NCI-H1417 treated with DMSO at 0.1 percent for 48 hours (cell line): ENCODE measurements at places on chromosomes 3 and 15.

- no peak for DNase-seq
Observed at GRCh38 chr15:101522091-101522490, 32.6 kb upstream of the PCSK6 start.

DNA sequence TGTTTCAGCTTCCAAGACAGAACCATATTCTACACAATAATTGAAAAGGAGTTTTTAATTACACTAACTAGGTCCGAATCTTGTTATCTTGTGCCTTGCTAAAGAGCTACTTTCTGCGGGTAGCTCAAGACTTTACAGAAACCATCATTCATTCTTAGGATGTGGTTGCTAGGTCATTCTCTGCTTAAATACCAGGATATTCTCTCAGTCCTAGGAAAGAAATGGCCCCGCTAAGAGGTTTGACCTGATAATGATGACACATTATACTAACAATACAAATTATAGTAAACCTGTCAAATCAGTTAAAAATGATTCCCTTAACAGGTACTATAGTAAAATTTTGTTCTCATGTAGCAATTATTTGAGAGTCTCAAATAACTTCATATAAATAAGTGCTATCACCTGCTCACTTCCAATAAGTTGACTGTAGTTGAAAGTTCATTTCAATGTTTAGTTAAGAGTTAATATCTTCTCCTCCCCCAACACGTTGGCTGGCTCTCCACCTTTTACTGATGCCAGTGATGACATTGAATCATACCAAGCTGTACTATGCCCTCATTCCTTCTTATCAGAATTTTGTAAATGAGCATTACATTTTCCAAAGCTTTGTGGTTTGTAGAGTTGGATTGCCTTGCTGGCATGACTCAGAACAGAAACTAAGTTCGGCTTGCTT lies 3.6 kb upstream of the C3orf85 start:
- DNase-seq = no peak

- DNase-seq = no peak
Observed at GRCh38 chr3:15427981-15428380, 583 bp downstream of the EAF1 start.

- no peak for DNase-seq
Observed at GRCh38 chr3:9942164-9942563, 8.5 kb downstream of the CRELD1 start.

DNA sequence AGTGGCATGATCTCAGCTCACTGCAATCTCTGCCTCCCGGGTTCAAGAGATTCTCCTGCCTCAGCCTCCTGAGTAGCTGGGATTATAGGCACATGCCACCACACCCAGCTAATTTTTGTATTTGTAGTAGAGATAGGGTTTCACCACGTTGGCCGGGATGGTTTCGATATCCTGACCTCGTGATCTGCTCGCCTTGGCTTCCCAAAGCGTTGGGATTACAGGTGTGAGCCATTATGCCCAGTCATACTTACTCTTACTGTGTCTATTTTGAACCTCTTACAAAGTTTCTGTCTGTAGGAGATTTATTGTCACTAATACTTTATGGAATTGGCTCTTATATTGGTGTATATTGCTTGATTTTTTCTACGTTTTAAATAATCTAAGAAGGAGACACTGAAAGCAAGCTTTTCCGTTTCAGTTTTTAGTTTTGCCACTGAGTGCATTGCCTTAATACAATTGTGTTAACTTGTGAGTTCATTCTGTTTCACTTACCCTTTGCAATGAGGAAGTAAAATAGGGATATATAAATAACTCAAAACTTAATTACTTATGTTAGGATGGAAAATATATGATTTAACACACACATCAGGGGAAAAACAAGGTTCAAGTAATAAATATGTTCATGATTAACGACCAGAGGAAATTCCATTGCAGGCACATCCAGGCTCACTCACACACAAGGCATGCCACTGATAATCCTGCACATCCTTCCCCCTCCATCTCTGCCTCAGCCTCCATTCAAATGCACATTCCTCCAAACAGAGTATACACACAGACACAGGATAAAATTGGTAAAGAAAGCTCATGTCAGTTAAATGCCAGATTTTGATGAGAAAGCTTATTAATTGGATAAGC lies 279.3 kb upstream of the RASGRP1 start:
- DNase-seq = no peak

DNA sequence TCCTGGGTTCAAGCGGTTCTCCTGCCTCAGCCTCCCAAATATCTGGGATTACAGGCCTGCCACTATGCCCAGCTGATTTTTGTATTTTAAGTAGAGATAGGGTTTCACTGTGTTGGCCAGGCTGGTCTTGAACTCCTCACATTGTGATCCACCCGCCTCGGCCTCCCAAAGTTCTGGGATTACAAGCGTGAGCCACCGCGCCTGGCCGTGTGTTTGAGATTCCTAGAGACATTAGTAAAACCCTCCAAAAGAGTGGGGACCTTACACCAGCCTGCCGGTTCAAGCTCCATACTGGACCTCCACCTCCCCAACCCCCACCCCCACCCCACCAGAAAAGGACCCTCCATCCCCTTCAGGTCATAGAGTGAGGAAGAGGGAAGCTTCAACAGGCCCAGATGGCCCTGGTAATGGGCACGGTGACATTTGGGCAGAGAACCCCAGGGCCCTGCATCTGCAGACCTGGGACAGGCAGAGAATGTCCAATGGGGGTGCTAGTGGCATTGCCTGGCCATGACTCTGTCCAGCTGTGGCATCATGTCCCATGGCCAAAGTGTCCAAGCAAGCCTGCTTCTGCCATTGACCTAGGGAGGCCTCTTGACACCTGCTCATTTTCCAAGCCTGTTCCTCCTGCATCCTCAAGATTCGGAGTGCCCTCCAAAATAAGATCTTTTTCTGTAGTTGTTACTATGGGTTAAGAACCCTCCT lies 108.9 kb upstream of the KLF13 start:
- DNase-seq = no peak

DNA sequence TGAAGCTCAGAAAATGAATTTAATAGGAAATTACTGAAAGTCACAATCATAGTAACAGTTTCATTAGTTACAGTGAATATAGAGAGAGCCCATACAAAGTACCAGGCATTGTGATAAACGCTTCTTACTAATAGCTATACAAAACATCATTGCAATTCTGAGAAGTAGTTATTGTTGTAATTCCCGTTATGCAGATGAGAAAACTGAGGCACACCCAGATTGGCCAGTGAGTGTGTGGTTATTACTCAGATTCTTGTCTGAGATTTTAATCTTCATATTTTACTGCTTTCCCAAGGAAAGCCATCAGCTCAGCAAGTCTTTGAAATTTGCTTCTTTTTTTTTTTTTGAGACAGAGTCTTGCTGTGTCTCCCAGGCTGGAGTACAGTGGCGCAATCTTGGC lies 14.3 kb downstream of the FLNB start:
- DNase-seq = no peak

- DNase-seq = no peak
Observed at GRCh38 chr3:156840826-156841689, 14.9 kb downstream of the LEKR1 start.

GRCh38 chr3:158102242-158103080 lies 3.8 kb downstream of the SHOX2 start:
- no peak for DNase-seq

DNA sequence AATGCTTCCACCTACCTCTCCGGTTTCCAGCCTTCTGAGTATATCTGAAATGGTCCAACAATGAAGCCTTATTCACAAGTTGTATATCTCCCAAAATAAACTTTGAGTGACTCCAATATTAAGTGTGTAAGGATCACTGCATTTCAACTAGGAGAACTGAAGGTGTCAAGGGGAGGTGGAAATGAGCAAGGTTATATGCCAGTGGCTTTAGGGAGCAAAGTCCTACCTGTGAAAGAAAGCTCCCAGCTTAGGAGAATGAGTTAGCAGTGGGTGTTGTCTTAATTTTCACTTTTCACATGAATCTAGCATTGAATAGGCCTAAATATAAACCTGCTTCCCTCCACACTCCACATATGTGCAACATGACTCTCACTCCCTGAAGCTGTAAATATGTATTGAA lies 29.0 kb downstream of the LMCD1 start:
- DNase-seq = no peak

DNA sequence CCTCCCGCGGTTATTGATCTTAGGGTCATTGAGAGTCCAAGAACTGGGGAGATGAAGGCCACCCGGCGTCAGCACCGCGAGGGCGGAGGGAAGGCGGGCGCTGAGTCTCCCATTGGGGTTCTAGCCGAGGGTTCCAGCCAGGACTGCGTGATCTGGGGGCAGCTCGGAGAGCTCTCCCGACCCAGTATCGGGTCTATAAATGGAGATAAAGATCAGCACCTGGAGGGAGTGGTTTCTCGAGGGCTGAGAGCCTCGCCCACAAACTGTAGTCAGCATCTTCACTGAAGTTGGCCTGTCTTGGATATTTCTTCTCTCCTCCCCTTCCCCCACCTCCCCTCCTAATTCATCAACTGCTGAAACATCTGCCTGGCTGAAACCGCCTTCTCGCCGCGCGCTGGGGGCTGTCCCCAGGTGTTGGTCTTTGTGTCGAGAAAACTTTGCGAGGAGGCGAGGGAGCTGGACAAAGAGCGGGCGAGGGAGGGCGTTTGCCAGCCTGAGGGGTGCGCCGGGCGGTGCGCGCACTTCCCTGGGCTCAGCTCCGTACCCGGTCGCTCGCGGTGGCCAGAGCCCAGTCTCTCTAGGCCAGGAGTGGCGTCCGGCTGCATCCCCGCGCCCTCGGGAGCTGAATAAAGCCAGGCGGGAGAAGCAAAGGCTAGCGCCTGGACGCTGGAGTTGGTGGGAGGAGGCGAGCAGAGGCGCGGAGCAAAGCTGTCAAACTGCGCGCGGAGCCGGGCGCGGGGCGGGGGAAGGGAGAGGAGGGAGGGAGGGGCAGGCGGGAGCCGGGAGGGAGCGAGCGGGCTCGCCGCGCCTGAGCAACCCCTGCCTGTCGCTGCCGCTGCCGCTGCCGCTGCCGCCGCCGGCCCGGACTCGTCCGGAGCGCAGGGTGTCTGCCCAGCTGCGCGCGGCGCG lies at the start of gene ST8SIA2:
TSS of gene ST8SIA2 (plus strand) at position 811 of the 909 bp plus-strand sequence. CDS start 184 bp downstream, outside the sequence.
- peak; percentile 17 for DNase-seq

DNA sequence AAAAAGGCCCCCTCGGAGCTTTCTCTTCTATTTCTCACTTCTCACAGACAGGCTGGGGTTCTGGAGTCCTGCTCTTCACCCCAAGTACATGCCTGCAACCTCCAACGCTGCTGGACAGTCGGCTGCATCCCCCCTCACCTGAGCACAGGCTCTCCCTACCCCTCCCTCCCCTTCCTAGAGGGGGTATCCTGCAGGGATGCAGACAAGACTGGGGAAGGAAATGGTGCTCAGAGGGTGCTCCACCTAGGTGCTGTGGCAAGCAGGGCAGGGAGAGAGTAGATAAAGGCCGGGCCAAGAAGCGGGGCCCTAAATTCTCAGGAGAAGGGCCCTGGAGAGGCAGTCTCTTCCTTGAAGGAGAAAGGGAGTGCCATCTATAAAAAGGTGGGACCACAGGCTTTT lies 7.0 kb upstream of the STRA6 start:
- no peak for DNase-seq

DNA sequence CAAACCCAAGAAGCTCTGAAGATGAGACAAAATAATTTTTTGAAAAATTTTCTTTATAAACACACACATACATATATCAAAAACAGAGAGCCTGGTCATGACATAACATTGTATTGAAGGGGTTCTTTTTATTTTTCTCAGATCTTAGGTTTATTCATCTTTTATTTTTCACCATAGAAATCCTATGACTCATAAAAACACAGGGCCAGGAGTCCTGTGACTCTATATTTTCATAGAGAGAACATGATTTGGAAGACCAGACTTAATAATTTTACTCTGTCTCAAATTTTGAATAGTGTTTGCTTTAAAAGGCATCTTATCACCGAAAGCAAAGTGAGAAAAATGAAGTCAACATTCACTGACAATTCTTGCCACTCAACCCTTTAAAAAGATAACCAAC lies 57.7 kb downstream of the SUCNR1 start:
- no peak for DNase-seq

GRCh38 chr15:74868059-74868458 lies 5.1 kb downstream of the SCAMP2 start:
- DNase-seq = no peak

- no peak for DNase-seq
Observed at GRCh38 chr3:140510303-140510861, 167.5 kb upstream of the TRIM42 start.

- no peak for DNase-seq
Observed at GRCh38 chr15:101044625-101045235, 125.6 kb downstream of the LRRK1 start.

- DNase-seq = no peak
Observed at GRCh38 chr3:53485675-53486403, 8.6 kb upstream of the CACNA1D start.

DNA sequence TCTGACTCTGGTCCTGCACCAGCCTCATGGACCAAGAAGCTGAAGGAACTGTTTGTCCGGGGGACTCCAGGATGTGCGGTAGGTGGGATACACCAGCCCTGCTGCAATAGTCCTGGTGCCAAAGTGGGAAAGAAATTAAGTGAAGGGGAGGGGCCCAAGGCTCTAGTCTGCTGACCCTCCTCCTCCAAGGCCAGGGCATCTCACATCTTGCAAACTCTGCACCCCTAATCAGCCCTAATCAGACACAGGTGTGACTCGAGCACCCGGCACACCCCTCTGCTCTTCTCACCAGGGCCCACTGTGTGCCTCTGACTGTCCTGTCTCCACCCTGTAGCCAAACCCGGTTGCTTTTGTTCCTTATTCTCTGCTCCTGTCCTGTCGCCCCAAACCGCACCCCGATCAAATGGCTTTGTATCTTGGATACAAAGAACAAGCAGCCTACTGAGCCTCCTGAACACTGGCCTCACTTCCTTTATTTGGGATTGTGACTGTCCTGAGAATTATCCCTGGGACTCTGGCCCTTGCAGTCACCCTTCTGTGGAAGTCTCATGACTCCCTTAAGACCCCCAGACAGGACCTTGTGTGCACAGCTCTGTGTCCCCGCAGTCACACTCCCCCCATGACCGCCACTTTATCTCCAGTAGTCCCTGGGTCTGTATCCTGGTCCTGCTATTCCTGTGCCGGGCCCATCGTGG lies 26.7 kb upstream of the SLC41A3 start:
- no peak for DNase-seq

DNA sequence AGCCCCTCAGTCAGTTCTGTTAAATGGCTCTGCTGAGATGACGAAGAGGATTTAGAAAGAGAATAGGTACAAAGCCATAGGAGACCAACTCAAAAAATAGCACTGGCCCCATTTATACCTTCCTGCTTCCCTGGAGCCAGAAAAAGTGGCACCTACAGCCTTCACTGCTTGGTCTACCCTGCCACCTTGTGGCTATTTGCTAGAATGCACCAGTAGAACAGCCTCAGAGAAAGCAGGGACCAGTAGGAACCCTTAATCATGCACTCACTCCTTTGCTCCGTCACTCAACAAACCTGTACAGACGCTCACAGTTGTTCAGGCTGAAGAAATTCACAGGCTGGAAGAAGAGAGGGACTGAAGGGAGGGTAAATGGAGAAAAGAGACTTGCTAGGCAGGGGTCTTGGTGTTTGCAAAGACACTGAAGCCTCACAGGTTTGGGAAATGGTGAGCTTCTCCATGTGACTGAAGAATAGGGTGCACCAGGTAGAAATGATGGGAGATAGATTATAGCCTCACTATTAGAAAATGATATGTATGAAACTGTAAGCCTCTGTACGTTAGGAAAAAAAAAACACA lies 12.1 kb upstream of the RTP2 start:
- DNase-seq = peak; percentile 38

GRCh38 chr3:21393683-21394311 lies 357.2 kb downstream of the ZNF385D start:
- DNase-seq = no peak
